CD4-positive, CD25-positive, alpha-beta regulatory T cell (primary cell): ENCODE measurements at places on chromosomes 6 and 20. TPM values are rescaled to one million over a fixed set of nuclear protein-coding genes. Genes with fewer than 3 reads are reported as not detected.
A peak's percentile ranks its signal among the peaks of the same experiment; 100 is the strongest.

PSORS1C2 gene
- not detected for polyA plus RNA-seq

RIPOR3 gene
- 1.9 TPM for polyA plus RNA-seq

DNA sequence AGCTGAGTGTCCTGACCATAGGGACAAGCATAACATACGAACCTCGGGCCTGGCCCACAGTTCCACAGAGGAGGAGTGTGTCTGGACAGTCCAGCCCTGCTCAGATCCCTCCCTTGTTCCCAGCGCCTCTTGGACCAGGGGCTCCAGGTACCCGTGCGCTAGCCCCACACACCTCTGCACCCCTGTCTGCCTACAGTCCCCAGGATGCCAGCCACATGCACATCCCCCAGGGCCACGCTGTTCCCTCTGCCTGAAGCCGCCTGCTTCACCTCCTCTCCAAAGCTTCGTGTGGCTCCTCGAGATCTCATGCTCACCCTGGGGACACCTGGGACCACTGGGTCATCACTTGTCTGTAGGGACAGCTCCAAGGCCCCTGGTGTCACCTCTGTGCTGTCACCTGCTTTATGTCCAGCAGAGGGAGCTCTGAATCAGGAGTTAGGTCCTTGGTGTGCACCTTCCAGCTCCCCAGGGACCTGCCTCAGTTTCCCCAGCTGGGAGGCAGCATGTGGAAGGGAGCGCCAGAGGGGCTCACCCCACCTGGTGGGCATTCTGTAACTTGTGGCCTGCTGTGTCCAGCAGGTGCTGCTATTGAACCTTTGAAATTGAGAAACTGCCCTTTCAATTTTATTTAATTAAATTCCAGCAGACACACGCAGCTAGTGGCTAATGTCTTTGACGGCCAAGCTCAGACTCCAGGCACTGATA is 7.3 kb upstream of the YTHDF1 start:
- peak; percentile 21 for DNase-seq

- no peak for DNase-seq
These were observed 113.3 kb upstream of the CDYL start for GRCh38 chr6:4662886-4663285.

DNA sequence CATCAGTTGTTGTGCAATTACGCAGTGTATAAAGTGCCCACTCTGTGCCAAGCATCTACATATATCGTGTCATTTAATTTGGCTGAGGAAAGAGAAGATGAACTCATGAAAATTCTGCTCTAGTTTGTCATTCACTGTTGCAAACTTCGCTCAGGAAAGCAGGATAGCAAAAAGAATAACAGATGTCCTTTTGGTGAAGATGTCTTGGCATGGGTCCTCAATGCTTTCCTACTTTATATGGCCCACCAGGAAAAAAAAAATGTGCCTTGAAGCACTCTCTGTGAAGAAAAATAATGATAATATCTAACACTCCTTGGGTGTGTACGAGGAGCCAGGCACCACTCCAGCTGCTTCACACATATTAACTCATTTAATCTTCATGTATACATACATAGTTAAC is 5.6 kb upstream of the PHACTR1 start:
- DNase-seq = no peak

TFAP2D gene
- not detected for polyA plus RNA-seq
